HCEC 1CT (cell line): ENCODE measurements at places on chromosomes 7 and 10.
A peak's percentile ranks its signal among the peaks of the same experiment; 100 is the strongest.

DNA sequence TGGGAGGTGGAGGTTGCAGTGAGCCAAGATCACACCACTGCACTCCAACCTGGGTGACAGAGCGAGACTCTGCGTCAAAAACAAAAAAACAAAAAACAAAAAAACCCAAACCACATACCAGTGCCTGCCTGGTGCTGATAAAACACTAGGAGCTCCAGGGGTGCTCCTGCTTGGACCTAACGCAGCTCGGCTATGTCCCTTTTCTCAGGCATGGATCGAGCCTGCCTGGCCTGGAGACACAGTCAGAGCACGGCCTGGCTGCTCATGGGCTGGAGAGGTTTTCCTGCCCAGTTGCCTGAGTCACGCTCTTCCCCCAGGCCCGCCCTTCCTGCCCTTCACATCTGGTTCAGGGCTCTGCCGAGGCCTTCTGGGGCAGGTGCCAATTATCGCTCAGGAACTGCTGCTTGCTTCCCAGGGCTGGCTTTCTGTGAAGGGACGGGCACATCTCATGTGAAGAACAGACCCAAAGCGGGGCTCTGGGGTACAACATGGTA lies 12.6 kb upstream of the NPFFR1 start:
- DNase-seq, result peak; percentile 95

DNA sequence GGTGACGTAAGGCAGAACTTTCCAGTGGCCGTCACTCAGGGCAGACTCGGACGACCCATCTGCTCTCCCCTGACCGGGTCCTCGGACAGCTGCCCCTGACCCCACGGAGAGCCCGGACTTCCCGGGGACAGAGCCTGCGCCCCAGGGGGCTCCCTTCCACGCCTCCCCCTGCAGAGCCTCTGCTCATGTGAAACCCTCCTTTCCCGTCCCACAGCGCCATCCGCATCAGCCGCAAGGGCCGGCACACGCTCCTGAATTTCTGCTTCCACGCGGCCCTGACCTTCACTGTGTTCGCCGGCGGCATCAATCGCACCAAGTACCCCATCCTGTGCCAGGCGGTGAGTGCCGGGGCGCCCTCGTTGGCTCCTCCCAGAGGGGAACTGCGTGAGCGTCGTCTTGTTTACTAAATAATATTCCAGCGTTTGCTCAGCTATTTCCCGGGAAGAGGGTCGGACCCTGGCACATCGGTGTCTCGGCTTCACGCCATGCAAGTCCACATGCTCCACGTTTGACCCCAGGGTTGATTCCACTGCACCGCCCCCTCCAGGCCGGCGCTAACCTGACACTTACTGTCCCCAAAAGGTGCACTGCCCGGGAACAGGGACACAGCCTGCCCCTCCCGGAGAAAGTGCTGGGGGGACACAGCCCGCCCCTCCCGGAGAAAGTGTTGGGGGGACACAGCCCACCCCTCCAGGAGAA lies 10.9 kb downstream of the ADGRA1 start:
- DNase-seq, result no peak

- peak; percentile 84 for DNase-seq
Observed at GRCh38 chr7:18693406-18693805, 197.9 kb downstream of the HDAC9 start.

GRCh38 chr7:112157072-112157471 lies 49.1 kb downstream of the DOCK4 start:
- DNase-seq, result peak; percentile 91

DNA sequence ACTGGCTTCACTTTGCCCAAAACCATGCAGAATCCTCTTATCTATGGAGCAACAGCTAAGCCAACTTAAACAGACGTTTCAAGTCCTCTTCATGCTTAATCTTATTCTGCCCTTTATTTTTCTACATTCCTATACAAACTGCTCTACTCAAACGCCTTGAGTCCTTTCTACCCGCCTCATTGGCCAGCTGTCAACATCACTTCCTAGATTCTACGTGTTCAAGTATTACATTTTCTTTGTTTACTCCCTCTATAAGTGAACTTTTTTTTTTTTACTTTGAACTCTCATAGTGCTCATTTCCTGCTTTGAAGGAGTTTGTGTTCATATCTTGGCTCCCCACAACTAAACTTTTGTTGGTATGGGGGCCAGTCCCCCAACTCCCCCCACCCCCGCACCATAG lies 28.9 kb upstream of the SLC26A5 start:
- DNase-seq, result no peak
